Stomach (tissue), 19 donors: ENCODE measurements at places on chromosomes 13 and 19. TPM values are rescaled to one million over a fixed set of nuclear protein-coding genes. Genes with fewer than 3 reads are reported as not detected.

The KIR2DL1 gene
- not detected for polyA plus RNA-seq

The ZNF763 gene
- 3.4 TPM for polyA plus RNA-seq

The PPFIA3 gene
- 7.2 TPM for polyA plus RNA-seq

The RFPL4AL1 gene
- not detected for polyA plus RNA-seq

The CEACAM7 gene
- not detected for polyA plus RNA-seq

The SULT2A1 gene
- 8.5 TPM for polyA plus RNA-seq

The ZNF653 gene
- 9.8 TPM for polyA plus RNA-seq

The NLRP13 gene
- not detected for polyA plus RNA-seq

The SLITRK5 gene
- polyA plus RNA-seq: under 0.01 TPM

The IGFLR1 gene
- 15.6 TPM for polyA plus RNA-seq

The IGFL1 gene
- 0.50 TPM for polyA plus RNA-seq

The APOC1 gene
- 21.9 TPM for polyA plus RNA-seq

The ZNF561 gene
- 20.2 TPM for polyA plus RNA-seq

The GGN gene
- not detected for polyA plus RNA-seq

The ZNF471 gene
- 1.8 TPM for polyA plus RNA-seq

The CC2D1A gene
- 38.2 TPM for polyA plus RNA-seq

The CEACAM19 gene
- polyA plus RNA-seq: 6.4 TPM

The CRB3 gene
- polyA plus RNA-seq: 51.9 TPM

The FTL gene
- 3,915 TPM for polyA plus RNA-seq

The KASH5 gene
- polyA plus RNA-seq: 0.20 TPM

The KHSRP gene
- 49.1 TPM for polyA plus RNA-seq

The CGB1 gene
- polyA plus RNA-seq: not detected

The CYP2A13 gene
- polyA plus RNA-seq: not detected

The RNF17 gene
- polyA plus RNA-seq: not detected

The PTOV1 gene
- 131 TPM for polyA plus RNA-seq

The BRCA2 gene
- 1.2 TPM for polyA plus RNA-seq

The KLK12 gene
- 26.5 TPM for polyA plus RNA-seq

The FGF14 gene
- polyA plus RNA-seq: 1.4 TPM

The TEX29 gene
- 0.87 TPM for polyA plus RNA-seq

The CYP4F11 gene
- 0.61 TPM for polyA plus RNA-seq

The KCTD12 gene
- polyA plus RNA-seq: 9.5 TPM

The CYP2A7 gene
- polyA plus RNA-seq: not detected

The BAX gene
- polyA plus RNA-seq: 61.6 TPM

The CBARP gene
- polyA plus RNA-seq: 0.19 TPM

The GADD45GIP1 gene
- 61.8 TPM for polyA plus RNA-seq

The ZNF559 gene
- 9.6 TPM for polyA plus RNA-seq

The ACP5 gene
- polyA plus RNA-seq: 67.9 TPM

The ZNF565 gene
- polyA plus RNA-seq: 2.1 TPM

The DPF1 gene
- polyA plus RNA-seq: 0.43 TPM
